PC-9 (cell line): ENCODE measurements at places on chromosomes 5 and 9. TPM values are rescaled to one million over a fixed set of nuclear protein-coding genes. Genes with fewer than 3 reads are reported as not detected.

The ZNF608 gene
- 2.8 and 5.5 TPM in 2 replicates for total RNA-seq

The TEX48 gene
- not detected in 2 replicates for total RNA-seq

The ORM1 gene
- total RNA-seq = not detected in 2 replicates

The PKD2L2 gene
- total RNA-seq = 0.46 and 0.50 TPM in 2 replicates

The FOXI1 gene
- total RNA-seq = not detected in 2 replicates

The CDHR2 gene
- total RNA-seq = not detected in 2 replicates

DNA sequence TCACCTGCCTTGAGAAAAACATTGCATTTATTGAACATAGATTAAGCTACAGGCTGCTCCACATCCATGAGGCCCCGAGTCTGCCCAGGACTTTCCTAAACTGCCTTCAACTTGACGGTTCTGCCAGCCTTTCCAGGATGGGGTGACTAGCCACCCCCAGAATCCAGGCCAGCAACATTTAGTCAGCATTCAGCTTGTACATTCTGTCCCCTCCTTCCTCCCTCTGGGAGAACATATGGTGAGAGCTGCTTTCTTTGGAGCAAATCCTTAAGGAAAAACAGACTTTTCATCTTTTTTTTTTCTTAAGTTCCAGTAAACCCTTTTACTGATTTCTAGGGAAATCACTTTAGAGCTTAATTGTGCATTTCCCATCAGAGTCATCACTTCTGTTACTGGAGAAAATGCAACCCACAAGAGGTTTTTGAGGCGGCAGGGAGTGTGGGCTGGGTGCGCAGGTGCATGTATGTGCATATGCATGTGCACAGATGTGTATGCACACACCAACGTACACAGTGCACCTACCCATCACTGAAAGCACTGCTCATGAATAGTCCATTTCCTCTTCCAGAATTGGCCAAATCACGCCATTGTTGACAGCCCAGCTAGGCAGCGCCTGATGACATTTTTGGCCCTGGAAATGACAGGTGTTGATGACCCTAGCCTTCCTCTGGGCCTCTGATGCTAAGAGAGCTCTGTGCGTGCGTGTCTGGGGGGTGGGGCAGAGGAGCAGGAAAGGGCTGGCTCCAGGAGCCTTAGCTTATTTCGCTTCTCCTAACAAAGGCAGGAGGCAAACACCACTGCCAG is 145.6 kb downstream of the HSD17B3 start:
- H3K4me3 ChIP-seq = no peak overlapping the region
- H3K4me1 ChIP-seq = no peaks in the 10 kb centered on the region
- peaks cover 30% of the 10 kb centered on the region for H3K27me3 ChIP-seq
- DNase-seq = no peak
- no peak overlapping the region for H3K27ac ChIP-seq

DNA sequence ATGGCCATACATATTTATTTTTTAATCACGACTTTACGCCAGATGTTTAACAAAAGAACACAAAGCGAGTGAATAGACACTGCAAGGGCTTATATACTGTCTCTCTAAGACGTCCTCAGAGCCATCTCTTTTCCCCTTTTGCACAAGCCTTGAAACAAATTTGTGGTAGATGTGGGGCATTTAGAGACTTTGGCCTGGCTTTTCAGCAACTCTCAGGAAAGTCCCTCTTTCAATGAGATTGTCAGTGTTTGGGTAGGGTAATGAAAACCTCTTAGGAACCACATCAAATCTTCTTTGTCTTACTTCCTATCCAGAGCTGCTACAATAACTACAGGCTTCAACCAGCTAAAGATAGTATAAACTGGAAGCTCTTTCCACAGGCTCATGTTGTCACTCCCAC is 380.0 kb downstream of the ANXA1 start:
- no peak overlapping the region for H3K27ac ChIP-seq
- no peak overlapping the region for H3K4me3 ChIP-seq
- H3K36me3 ChIP-seq = no peaks in the 10 kb centered on the region
- DNase-seq = no peak
- no peaks in the 10 kb centered on the region for H3K27me3 ChIP-seq

GRCh38 chr5:74603376-74603775 is 37.2 kb downstream of the ENC1 start:
- H3K27me3 ChIP-seq = no peaks in the 10 kb centered on the region
- H3K27ac ChIP-seq = no peak overlapping the region
- H3K4me1 ChIP-seq = no peaks in the 10 kb centered on the region
- H3K4me3 ChIP-seq = no peak overlapping the region
- no peaks in the 10 kb centered on the region for H3K36me3 ChIP-seq

DNA sequence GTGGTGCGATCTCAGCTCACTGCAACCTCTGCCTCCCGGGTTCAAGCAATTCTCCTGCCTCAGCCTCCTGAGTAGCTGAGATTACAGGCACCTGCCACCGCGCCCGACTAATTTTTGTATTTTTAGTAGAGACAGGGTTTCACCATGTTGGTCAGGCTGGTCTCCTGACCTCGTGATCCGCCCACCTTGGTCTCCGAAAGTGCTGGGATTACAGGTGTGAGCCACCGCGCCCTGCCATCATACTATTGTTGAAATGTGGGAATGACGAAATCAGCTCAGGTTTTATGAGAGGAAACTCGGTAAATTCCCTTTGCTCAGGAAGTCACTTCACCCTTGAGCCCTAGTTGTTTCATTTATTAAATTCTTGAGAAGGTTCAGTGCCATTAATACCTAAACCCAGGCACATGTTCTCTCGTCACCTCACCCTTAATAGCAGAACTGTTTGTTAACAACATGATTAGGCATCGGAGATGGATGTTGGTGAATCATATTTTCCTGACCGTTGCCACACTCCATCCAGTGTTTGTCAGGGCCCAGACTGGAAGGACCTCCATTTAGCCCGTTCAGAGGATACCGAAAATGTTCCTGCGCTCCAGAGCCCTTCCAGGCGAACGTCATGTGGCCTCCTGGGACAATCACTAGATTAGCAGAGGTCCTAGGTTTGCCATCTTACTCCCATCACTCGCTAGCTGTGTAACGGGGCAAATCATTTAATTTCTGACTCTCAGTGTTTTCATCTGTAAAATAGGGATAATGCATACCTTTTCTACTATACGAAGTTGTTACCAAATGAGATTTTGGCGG is 20.0 kb upstream of the CREBRF start:
- H3K27me3 ChIP-seq = no peaks in the 10 kb centered on the region
- H3K27ac ChIP-seq = no peak overlapping the region
- no peak for DNase-seq
- H3K4me3 ChIP-seq = no peak overlapping the region

- no peak overlapping the region for H3K4me3 ChIP-seq
- no peaks in the 10 kb centered on the region for H3K36me3 ChIP-seq
- peaks cover 87% of the 10 kb centered on the region for H3K27me3 ChIP-seq
- H3K4me1 ChIP-seq = no peaks in the 10 kb centered on the region
Observed at GRCh38 chr5:35194635-35195471, 35.4 kb downstream of the PRLR start.

GRCh38 chr9:33714989-33715388 is 80.4 kb upstream of the PRSS3 start:
- no peaks in the 10 kb centered on the region for H3K4me1 ChIP-seq
- DNase-seq = no peak
- H3K36me3 ChIP-seq = no peaks in the 10 kb centered on the region

GRCh38 chr5:86645885-86646284 is 28.1 kb downstream of the COX7C start:
- H3K27me3 ChIP-seq = no peaks in the 10 kb centered on the region
- no peak overlapping the region for H3K27ac ChIP-seq
- no peak overlapping the region for H3K4me3 ChIP-seq
- no peaks in the 10 kb centered on the region for H3K4me1 ChIP-seq
- DNase-seq = no peak

DNA sequence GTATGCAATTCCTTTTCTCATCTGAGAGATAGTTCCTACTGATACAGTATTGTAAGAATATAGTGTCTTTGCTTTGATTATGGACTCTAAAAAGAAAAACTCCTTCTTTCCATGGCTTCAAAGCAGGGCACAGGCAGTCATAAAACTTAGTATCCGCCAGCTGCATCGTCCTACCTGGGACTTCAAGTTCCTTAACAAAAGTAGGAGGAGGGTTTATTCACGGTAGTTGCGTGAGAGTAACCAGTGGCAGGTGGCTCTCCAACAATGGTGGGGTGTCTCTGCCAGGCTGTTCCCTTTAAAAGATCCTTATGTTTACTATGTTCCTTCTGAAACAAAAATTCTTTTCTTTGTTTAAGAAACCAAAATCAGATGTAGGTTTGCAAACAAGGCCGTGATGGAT is 173.5 kb upstream of the DMAC1 start:
- DNase-seq = no peak
- no peaks in the 10 kb centered on the region for H3K36me3 ChIP-seq
- H3K27me3 ChIP-seq = no peaks in the 10 kb centered on the region
- no peaks in the 10 kb centered on the region for H3K4me1 ChIP-seq

DNA sequence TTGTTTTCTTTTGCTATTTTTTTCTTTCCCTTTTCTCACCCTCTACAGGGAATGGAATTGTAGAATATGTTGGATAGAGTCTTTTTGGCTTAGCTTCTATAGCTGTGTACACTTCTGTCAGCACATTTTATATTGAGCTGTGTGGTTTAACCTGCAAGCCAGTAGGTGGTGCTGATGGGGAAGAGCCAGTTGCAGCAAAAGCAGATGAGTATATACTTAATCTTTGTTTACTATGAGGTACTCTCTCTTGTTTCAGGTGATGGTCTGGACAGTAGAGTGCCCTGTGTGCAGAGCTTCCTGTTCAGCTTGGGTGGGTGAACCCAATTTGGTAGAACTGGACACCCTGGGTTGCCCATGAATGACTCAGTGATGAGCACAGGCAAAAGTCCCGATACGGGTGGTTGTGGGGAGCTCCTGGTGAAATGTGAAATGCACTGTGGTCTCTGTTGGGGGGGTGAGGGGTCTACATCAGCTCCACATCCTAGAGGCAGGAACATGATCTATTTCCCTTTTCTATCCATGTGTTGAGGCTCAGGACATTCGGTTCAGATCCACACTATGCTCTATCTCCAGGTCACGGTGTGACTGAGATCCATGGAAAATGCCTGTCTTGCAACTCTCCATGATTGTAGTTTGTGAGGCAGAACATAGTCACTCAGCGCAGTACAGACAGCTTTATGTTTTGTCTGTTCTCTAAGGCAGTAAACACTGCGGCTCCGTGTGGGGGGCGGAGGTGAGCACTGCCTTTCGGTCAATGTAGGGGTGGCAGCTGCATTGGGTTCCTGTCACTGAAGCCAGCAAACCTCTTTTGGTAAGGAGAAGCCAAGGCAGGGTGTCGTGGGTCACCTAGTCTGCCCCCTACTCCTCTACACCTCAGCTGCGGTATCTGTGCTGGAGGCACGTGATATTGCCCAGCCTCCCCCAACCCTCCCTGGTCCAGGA is 353.2 kb downstream of the PRR16 start:
- DNase-seq = no peak
- no peaks in the 10 kb centered on the region for H3K4me1 ChIP-seq
- H3K4me3 ChIP-seq = no peak overlapping the region
- H3K27ac ChIP-seq = no peak overlapping the region
- no peaks in the 10 kb centered on the region for H3K27me3 ChIP-seq

DNA sequence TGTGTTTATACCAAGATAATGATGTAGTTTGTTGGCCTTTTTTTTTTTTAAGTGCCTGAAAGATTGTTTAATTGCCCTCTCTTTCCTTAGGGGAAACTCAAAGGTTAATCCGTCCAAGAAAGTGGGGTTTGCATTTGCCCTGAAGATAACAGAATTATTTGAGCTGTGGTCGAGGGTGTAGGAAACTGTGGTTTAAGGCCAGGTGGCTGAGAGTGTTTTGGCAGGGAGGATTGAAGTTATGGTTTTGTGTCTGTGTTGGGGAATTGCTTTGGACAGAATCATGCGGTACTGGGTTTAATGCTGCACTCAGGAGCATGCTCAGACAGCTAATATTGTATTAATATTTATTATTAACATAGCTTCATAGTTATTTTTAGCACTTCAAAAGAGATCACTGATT is 509.8 kb downstream of the EBF1 start:
- no peaks in the 10 kb centered on the region for H3K36me3 ChIP-seq
- no peaks in the 10 kb centered on the region for H3K27me3 ChIP-seq
- H3K4me3 ChIP-seq = no peak overlapping the region
- H3K27ac ChIP-seq = no peak overlapping the region
- no peak for DNase-seq

GRCh38 chr5:6805841-6806240 is 92.6 kb downstream of the TENT4A start:
- no peak overlapping the region for H3K27ac ChIP-seq
- H3K27me3 ChIP-seq = no peaks in the 10 kb centered on the region

- no peak for DNase-seq
- no peaks in the 10 kb centered on the region for H3K36me3 ChIP-seq
- no peak overlapping the region for H3K27ac ChIP-seq
- H3K4me1 ChIP-seq = no peaks in the 10 kb centered on the region
Observed at GRCh38 chr5:124283031-124283430, 463.4 kb downstream of the ZNF608 start.

- no peak overlapping the region for H3K27ac ChIP-seq
- 0 out of 2 replicates have a peak, but pooled peaks cover 10% of the 10 kb centered on the region for H3K4me1 ChIP-seq
- DNase-seq = no peak
- no peaks in the 10 kb centered on the region for H3K27me3 ChIP-seq
Observed at GRCh38 chr9:125549465-125549871, 157.5 kb downstream of the MAPKAP1 start.
